Hematopoietic multipotent progenitor cell treated with erythropoietin and hydrocortisone succinate and interleukin-3 and kit ligand, for 8 days (in vitro differentiated cells): ENCODE measurements at places on chromosomes 6 and 20.

- DNase-seq, result no peak
Measured at GRCh38 chr6:71294121-71294523, 5.5 kb downstream of the OGFRL1 start.

DNA sequence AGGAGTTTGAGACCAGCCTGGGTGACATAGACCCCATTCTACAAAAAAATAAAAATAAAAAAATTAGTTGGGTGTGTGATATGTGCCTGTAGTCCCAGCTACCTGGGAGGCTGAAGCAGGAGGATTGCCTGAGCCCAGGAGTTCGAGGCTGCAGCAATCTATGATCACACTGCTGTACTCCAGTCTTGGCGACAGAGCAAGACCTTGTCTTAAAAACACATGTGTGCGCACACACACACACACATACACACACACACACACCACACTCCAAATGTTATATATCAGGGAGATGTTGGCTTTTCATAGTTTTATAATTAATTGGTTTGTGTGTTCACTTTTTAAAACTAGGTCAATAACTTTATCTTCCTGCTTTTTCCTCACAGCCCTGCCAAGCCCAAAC is 110.5 kb downstream of the RTN4IP1 start:
- no peak for DNase-seq

GRCh38 chr20:61123751-61124368 is 128.2 kb upstream of the CDH4 start:
- DNase-seq, result no peak

GRCh38 chr20:45358282-45359068 is 4.5 kb upstream of the SYS1 start:
- DNase-seq, result no peak

DNA sequence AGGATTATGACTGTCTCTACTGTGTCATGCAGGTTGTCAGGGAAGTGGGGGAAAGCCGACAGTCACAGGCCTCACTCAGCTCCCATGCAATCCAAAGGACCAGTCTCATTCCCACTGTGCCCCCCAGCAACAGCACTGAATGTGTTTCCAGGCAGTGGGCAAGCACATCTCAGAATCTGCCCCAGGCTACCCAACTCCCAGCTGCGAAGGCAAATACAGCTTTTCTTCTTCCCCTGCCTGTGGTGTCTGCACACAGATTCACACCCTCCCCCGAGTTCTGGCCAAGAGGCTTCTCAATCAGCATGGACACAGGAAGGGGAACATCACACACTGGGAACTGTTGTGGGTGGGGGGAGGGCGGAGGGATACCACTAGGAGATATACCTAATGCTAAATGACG is 75.3 kb downstream of the SNAP91 start:
- no peak for DNase-seq

GRCh38 chr6:125749865-125750691 is 646 bp downstream of the HEY2 start:
- peak; percentile 52 for DNase-seq

GRCh38 chr20:24370249-24370648 is 99.2 kb upstream of the SYNDIG1 start:
- no peak for DNase-seq

DNA sequence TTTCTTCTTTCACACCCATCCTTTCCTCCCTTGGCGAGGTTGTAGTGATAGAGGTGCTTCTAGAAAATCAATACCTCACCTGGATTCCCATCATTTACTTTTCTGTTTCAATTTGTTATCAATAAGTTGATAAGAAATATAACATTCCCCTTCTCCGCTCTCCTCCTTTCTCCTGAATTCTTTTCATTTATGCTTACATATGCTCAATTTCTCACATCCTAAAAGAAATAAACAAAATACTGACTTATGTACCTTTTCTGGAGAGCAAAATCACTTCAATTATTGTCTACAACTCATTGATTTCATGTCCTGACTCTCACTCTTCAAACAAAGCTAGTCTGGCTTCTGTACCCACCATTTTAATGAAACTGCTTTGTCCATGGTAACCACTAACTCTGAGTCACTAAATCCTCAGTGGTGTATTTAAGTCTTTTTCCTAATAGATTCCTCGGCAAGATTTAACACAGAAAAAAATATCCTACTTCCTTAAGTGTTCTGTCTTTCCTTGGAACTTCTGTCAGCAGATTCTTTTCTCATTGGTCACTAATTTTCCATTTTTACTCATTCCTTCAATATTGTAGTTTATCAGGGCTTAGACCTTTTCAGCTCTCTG is 289.6 kb downstream of the RFPL4B start:
- no peak for DNase-seq

DNA sequence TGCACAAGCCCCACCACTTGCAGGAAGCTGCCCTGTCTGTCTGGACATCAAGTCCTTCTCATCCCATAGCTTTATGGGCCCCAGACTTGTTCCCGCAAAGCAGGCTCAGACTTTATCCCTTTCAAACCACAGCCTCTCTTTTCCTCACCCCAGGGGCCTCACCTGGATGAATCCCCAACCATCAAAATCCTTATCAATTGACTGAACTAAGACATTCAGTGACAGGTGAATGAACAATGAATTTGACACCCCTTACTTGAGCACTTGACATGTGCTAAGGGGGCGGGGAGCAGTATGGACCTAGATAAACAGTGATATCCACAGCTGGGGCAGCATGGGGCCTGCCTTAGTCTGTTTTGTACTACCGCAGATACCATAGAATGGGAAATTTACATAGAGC is 5.0 kb downstream of the RAB44 start:
- DNase-seq, result no peak

- DNase-seq, result no peak
Measured at GRCh38 chr6:36757206-36757605, 59.6 kb downstream of the RAB44 start.

DNA sequence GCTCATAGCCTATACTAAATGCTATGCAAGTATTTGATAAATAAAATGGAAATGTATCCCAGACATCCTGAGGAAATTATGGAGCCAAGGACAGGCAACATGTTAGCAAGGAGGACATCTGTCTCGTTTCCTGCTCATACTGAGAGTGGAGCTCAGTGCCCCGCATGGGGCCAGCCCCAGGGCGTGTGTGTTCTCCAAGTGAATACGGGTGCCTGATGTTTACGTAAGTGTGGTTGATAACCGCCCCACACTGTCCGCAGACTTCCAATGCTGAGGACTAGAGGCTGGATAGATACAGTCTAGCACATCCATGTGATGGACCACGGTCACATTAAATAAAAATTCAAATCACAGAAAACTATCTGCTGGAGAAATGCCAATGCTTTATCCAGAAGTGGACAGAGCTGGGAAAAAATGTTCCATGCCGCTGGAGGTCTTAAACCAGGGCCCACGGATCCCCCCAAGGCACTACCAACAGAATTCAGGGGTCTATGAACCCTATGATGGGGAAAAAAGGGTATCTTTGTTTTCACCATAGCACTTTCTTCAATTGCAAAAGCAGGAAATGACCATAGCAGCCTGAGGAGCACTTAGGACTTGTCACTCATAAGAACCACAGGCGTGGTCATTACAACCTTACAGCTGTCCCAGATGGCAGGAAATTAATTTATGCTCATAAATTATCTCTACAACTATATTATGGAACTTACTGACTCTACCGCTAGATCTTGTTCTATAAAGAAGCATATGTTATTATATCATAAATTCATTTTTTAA is 24.9 kb downstream of the TGM2 start:
- no peak for DNase-seq

DNA sequence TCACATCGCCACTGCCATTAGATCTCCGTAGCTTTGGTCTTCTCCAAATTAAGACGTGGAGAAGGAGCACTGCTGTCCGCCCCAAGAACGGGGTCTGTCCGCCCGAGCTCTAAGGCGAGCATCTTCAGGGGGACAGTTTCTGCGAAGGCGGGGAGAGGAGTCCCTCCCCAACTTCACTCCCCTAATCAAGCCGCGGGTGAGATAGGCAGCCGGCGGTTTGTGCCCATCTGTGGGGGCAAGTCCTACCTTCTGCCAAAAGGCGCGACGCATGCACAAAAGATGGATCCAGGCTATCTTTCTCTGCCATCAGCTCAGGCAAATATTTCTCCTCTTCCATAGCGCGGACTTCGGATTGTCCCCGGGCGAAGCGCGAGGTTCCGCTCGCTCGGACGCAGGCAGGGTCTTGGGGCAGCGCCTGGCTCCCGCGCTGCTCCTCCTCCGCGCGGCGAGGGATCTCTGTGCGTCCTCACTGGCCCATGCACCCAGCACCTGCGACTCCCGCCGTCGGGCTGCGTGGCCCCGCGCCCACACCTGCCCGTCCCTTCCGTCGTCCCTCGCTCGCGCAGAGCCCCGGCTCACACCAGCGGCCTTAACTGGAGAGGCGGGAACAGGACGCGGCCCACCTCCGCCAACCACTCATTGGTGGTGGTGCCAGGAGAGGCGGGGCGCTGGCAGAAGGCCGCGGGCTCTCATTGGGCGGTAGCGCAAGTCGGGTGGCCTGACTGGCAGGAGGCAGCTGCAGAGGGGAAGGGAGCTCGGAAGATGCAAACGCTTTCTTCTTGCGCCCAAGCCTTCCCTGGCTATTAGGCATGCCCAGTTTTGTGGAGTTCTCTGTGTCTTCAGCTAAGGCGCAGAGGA is at the start of gene KHDRBS2:
TSS of gene KHDRBS2 (minus strand) at position 614 of the 858 bp plus-strand sequence.
- peak; percentile 60 for DNase-seq

DNA sequence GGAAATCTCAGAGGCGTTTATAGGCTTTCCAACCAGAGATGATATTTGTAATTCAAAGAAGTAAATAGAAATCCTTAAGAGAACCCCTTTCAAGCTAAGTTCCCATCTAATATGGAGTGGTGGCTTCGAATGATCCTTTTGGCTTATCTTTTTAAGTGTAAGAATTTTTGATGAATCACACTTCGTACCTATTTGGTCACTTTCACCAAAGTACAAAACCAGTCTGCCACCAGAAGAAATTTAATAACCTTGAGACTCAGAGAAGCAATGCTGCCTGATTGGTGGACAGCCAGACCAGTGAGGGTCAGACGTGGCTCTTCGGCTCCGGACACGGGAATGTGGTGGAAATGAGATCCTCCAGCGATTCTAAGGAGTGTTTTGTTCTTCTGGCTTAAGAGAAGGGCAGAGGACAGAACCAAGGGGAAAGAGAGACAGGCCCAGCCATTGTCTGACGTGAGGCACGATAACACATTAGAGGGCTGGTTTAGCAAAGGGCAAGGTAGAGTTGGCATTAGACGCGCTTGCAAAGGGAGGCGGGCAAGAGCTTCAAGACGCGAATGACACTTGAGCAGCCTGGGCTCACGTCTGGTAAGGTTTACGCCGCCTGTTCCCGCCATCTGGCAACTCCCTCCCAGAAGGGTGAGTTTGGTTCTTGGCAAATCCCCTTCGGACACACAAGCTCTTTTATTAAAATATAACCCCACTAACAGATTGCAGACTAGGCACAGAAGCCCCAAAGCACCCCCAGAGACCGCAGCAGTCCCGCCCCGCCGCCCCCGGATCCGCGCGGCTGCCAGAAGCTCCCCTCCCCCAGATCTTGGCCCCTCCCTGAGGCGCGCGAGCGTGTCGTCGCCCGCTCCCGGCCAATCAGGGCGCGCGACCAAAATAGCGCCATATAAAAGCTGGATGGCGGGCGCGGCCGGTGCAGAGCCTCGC is 50.0 kb upstream of the EZR start:
- DNase-seq, result peak; percentile 83

- DNase-seq, result no peak
Measured at GRCh38 chr6:5898563-5898962, 108.2 kb downstream of the NRN1 start.

- DNase-seq, result peak; percentile 11
Measured at GRCh38 chr6:118697554-118697953, 46.2 kb upstream of the CEP85L start.
